ENCODE measurements at places on chromosomes 5 and 9.

- DNase-seq, result no peak
Observed at GRCh38 chr9:135588886-135589595, 27.5 kb downstream of the PAEP start.

- DNase-seq, result no peak
Observed at GRCh38 chr5:67021962-67022361, 174.6 kb downstream of the CD180 start.

DNA sequence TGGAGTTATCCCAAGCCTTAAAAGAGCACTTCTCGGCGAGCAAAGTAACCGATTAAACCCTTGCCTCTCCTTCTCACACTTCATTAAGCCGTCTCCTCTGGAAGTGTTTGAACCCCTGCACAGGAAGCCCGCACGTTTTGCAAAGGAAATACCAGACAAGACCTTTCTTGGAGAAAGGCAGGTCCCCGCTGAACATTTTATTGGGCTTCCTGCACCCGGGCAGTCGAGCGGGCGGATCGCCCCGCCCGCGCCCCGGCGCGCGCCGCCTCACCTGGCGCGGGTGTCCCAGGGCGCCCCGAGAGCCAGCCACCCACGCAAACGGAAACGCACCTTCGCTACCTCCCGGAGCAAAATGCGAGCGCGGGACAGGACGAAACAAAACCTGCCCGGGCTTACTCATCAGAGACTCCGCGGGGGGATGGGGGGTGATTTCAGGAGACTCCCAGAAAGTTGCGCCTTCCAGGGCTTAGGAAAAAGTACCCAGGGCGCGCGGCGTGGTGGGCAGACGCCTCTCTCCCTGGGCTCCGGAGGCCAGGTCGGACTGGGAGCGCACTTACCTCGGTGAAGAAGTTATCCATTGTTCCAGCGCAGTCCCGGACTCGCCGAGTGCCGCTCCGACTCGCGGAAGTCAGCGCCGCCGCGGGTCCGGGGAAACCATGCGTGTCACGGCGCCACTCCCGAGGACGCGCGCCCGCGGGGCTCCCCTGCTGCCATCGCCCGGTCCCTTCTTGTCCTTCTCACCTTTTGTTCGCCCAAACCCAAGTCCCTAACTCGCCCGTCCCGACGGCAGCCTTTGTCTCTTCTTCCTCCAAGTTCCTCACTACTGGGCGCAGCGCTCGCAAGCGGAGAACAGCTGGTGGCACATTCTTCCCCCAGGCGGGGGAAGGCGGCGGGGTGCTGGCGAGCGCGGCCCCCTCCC lies 598 bp downstream of the MYO10 start:
- DNase-seq, result no peak

DNA sequence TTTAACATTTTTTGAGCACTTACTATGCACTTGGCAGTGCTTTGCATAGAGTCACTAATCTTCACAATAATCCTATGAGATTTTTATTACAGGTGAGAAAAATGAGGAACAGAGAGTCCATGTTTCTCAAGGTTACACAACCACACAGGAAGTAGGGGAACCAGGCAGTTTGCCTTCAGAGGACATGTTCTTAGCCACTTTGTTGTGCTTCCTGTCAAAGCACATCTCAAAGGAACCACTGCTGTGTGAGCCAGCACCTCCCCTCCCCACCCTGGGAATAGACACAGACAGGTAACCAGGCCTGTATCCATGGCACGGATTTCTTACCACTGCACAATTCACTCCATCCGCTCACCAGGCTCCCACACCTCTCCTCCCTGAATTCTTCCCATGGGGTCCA lies 6.3 kb upstream of the DNAJB5 start:
- DNase-seq, result no peak

- DNase-seq, result no peak
Observed at GRCh38 chr5:89229331-89230070, 346.5 kb upstream of the MEF2C start.

DNA sequence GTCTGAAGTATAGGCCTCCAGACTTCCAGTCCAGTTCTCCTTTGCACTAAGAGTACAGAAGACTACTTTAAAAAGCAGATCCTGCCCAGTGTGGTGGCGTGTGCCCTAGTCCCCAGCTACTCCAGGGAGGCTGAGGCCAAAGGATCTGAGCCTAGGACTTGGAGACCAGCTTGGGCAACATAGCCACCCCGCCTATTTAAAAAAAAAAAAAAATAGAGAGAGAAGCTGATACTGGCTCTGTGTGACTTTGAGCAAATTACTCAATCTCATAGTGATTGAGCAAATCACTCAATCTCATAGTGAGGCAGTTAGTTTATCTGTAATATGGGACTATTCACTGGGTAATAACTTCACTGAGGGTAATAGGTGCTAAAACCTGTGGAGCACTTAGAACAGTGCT lies 43.6 kb upstream of the KDM4C start:
- DNase-seq, result no peak

All from anterior cingulate cortex (tissue), 58 donors.